ENCODE measurements at places on chromosomes 5 and 9.
A peak's percentile ranks its signal among the peaks of the same experiment; 100 is the strongest.

DNA sequence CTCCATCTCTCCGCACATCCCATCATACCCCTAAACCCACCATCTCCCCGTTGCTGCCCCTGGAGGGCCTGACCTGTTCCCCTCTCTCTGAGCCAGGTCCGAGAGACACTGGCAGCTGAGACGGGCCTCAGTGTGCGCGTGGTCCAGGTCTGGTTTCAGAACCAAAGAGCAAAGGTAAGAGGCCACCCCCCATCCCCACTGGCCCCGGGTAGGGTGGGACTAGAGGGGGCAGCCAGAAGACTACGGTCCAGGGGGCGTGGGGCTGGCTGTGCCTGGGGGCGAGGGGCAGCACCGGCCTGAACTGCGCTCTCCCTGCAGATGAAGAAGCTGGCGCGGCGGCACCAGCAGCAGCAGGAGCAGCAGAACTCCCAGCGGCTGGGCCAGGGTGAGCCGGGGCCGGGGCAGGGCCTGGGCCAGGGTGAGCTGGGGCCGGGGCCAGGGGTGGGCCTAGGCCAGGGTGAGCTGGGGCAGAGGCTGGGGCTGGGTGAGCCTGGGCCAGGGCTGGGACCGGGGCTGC lies 79.8 kb downstream of the LMX1B start:
- DNase-seq: peak; percentile 16

GRCh38 chr9:88011005-88011766 lies 36.9 kb upstream of the CDK20 start:
- DNase-seq: no peak

DNA sequence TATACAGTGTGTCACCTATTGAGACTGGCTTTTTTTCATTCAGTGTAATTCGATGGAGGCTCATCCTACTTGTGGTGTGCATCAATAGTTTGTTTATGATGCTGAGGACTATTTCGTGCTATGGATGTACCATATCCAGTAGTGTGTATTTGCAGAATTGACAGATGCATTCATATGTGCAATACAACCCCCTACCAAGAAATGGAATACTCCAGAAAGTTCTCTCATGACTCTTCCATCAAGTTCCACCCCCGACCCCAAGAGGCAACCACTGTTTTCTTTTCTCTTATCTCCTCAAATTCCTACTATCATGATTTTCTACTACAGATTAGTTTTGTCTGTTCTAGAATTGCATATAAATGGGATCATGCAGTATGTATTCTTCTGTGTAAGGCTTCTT lies 21.9 kb downstream of the FBXO10 start:
- no peak for DNase-seq

- DNase-seq: no peak
These were observed 2.4 kb upstream of the ZSWIM6 start for GRCh38 chr5:61329550-61330128.

DNA sequence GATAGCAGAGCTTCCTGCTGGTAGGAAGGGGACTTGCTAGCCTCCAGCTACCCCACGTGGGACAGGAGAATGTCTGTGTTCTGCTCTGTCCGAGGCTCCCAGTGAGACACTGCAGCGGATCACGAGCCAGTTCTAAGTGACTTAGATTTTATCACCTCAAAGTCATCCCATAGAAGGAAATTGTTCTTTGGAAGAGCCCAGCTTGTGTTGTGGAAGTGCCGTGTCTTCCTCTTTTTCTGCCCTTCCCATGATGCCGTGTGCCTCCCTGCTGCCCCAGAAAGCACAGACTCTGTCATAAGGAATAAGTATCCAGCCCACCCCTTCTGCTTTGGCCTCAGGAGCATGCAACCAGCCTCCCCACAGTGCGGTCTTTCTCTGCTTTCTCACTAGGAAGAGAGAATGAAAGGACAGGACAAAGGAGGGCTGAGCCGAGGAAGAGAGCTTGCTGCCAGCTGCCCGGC lies 35.6 kb downstream of the RUFY1 start:
- DNase-seq: no peak

DNA sequence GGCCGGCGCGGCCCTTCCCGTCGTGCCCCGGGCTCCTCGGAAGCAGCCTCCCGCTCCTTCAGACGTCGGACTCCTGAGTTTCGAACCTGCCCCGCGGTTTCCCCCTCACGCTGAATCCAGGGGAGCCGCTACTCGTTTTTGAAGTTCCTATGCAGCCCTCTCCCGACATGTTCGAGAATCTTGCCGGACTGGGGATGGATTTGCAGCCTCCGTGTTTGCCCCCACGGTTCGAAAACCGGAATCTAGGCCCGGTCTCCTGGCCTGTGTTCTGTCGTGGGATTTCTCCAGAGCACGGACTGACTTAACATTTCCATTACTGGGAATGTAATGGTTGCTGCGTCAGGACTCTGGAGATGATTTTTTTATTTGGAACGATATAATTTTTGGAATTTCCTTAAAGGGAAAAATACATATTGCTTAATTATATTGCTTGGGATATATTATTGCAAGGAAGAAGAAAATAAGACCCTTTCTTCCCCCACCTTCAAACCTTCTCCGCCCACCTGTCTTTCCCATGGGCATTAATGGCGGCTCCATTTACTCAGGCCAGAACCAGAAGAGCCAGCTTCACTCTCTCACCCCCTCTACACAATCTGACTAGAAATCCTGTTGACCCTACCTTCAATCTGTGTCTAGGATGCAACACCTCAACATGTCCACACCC lies 8.5 kb upstream of the MGAT1 start:
- peak; percentile 72 for DNase-seq

DNA sequence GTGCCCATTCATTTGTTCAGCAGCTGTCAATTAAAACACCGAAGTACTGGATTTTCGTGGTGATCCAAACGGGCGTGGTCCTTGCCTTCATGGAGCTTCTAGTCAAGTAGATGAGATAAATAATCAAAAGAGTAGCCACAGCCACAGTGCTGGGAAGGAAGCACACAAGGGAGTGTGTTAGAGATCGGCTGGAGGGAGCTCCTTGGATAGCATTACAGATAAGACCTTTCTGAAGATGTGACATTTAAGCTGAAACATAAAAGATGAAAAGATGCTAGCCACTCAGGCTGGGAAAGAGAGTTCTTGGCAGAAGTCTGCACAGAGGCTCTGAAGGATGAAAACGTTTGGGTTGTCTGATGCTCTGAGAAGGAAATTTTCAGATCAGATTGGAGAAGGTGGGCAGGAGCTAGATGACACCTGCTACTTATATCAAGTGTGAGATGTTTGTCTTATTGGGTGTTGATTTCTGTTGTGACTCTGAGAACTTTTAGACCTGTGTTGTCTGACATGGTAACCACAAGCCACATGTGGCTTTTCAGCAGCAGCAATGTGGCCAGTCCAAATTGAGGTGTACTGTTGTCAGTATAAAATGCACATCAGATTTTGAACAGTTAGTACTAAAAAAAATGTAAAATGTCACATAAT lies 123.9 kb downstream of the TLE4 start:
- DNase-seq: no peak

Measured in femur (tissue), 1 donor.